ENCODE measurements at places on chromosomes 12 and 14.

GRCh38 chr12:18483698-18484325, 222.5 kb downstream of the PIK3C2G start:
- no peak for DNase-seq

- DNase-seq: peak; percentile 2
Observed at GRCh38 chr12:48542300-48542928, 17.0 kb downstream of the OR8S1 start.

DNA sequence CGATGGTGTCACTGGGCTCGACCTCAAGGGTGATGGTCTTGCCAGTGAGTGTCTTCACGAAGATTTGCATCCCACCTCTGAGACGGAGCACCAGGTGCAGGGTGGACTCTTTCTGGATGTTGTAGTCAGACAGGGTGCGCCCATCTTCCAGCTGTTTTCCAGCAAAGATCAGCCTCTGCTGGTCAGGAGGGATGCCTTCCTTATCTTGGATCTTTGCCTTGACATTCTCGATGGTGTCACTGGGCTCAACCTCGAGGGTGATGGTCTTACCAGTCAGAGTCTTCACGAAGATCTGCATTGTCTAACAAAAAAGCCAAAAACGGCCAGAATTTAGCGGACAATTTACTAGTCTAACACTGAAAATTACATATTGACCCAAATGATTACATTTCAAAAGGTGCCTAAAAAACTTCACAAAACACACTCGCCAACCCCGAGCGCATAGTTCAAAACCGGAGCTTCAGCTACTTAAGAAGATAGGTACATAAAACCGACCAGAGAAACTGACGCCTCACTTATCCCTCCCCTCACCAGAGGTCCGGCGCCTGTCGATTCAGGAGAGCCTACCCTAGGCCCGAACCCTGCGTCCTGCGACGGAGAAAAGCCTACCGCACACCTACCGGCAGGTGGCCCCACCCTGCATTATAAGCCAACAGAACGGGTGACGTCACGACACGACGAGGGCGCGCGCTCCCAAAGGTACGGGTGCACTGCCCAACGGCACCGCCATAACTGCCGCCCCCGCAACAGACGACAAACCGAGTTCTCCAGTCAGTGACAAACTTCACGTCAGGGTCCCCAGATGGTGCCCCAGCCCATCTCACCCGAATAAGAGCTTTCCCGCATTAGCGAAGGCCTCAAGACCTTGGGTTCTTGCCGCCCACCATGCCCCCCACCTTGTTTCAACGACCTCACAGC, 717 bp downstream of the UBC start:
- peak; percentile 57 for DNase-seq

DNA sequence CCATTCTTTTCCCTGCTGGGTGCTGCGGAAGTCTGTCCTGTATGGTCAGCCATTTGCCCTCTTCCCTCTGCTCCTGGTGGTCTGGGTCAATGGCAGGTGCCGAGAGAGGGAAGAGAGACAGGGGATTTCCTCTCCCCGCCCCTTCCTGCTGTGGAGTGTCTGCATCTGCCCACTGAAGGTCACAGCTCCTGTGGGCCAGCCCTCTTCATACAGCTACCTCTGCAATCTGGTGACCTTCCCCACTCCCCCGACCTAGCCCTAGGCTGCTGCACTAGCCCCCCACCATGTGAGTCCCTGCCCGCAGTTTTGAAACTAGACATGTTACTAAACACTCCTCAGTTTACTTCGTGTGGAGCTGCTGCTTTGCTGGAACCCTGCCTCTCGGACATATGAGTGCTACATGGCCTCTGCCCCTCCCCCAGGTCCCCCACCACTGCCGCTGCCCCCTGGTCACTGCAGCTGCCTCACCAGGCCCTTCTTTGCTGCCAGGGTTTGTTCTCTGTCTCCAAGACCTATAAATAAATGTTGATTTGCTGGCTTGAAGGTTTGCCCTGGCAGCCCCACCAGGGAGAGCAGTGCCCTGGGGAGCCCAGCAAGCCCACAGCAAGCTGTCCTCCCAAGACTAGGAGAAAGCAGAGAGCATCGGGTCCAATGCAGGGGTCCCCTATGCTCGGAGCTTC, 102.9 kb downstream of the DPF3 start:
- DNase-seq: no peak

GRCh38 chr12:50322206-50322605, 38.9 kb upstream of the LIMA1 start:
- no peak for DNase-seq

- no peak for DNase-seq
Observed at GRCh38 chr12:14612250-14612649, 44.6 kb upstream of the PLBD1 start.

- DNase-seq: no peak
Observed at GRCh38 chr12:16844875-16845274, 238.9 kb upstream of the LMO3 start.
